ENCODE measurements at places on chromosomes 6 and 20.

DNA sequence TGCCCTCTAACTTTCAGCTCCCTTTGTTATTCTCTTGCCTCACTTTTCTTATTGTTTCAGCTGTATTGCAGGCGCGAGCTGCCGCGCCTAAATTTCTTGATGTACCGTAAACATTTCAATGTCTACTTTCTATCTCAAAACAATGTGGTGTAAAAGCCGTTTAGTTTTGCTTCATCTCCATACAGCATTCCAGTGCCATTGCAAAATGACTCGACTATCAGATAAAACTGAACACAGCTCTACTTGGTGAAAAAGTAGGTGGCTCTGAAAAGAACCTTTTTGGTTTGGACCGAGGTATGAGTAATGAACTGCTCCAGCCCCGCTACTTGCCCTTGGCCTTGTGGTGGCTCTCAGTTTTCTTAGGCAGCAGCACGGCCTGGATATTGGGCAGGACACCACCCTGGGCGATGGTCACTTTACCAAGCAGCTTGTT is 74.6 kb downstream of the OR2B2 start:
- no peak for DNase-seq

- DNase-seq: no peak
Measured at GRCh38 chr20:38864662-38865061, 59.2 kb downstream of the PPP1R16B start.

DNA sequence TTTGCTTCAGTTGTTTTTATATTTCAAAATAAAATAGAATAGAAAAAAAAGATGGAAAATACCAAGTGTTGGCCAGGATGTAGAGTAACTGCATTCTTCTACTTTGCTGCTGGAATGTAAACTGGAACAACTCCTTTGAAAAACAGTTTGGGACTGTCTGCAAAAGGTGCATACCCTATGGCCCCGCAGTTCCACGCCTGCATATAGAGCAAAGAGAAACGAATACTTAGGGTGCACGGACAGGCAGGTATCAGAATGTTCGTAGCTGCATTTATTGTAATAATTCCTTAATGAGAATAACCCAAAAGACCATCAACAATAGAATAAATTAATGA is 603 bp upstream of the RAB23 start:
- DNase-seq: no peak

DNA sequence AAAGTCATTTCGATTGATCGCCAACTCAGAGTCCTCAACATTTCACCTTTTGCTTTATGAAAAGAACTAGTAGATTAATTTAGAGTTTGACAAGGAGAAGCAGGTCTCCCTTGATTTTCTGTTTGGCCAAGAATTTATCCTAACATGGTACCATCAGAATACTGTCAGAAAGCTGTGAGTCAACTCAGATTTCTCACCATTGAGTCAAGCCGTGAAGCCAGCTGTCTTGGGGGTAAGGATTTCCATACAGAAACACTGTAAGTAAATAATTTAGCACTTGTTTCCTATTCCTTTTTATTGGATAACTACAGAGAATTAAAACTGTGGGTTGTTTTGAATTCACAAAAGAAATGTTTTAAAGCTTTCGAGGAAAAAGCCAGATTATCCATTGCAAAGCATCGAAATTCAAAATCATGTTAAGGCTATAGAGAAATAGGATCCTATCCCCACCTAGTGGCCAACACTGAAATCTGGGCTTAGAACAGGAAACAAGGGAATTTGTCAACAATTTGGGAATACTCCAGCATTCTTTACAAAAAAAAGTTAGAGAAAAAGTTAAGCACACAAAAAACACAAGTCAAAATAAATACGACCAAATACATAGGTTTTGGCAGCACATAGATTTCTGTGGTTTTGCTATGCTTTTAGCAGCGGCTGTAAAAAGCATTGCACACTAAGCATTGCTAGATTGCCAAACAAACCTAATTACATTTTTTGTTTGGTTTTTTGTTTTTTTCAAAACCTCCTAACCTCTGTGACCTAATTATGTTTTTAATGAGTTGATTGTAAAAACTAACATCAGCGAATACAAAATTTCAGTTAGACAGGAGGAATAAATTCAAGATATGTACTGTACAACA is 44.2 kb downstream of the COL11A2 start:
- no peak for DNase-seq

DNA sequence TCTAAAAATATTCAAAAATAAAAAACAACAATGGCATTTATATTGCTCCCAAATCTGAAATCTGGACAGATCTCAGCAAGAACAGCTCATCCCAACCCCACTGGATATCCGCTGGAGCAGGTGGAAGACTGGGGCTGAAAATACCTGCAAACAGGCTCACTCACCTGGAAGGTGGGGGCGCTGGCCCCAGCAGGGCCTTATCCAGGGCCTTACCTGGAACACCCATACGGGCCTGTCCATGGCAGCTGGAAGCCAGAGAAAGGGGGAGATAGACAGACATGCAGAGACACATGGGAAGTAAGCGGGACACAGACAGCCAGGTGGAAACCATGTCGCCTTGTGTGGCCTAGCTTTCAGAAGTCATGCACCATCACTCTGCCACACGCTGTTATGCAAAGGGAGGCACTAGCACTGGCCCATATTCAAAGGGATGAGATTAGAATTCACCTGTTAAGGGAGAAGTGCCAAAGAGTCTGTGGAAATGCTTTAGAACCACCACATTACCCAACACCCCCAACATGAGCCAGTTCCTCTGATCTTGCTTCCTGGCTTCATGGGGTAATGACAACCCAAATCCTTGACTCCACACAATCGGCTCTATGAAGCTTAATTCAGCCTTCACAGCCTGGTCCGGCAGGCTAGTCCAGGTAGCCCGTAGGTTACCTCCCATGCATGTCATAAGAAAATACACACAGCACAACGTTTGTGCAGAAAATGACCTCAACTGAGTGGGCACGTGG is 99.0 kb upstream of the CDYL start:
- no peak for DNase-seq

DNA sequence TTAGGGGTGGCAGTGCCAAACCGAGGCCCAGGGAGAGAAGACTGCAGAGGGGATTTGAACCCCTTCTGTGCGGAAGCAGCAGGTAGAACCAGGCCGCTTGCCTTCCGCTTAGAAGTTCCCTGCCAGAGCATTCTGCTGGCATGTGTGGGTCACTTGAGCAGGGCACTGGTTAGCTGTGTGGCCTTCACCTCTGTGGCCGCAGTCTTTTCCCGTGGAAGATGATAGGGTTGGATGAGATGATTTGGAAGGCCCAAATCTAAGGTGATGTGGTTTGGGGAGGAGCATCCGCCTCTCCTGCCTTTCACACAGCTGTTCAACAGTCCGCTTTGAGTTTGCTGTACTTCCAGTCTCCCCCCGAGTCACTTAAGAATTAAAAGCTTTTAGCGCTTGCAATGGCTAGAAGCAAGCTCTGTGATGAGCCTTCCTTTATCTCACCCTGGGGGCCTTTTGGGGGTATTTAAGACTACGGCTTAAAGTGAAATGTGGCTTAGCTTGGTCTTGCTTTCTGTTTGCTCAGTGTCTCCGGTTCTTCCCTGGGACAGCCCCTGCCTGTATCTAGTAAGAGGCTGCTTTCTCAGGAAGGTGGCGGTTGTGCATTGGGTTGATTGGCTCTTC is 743 bp downstream of the CMTR1 start:
- no peak for DNase-seq

GRCh38 chr6:166516251-166516884 is 70.1 kb downstream of the RAMACL start:
- no peak for DNase-seq

DNA sequence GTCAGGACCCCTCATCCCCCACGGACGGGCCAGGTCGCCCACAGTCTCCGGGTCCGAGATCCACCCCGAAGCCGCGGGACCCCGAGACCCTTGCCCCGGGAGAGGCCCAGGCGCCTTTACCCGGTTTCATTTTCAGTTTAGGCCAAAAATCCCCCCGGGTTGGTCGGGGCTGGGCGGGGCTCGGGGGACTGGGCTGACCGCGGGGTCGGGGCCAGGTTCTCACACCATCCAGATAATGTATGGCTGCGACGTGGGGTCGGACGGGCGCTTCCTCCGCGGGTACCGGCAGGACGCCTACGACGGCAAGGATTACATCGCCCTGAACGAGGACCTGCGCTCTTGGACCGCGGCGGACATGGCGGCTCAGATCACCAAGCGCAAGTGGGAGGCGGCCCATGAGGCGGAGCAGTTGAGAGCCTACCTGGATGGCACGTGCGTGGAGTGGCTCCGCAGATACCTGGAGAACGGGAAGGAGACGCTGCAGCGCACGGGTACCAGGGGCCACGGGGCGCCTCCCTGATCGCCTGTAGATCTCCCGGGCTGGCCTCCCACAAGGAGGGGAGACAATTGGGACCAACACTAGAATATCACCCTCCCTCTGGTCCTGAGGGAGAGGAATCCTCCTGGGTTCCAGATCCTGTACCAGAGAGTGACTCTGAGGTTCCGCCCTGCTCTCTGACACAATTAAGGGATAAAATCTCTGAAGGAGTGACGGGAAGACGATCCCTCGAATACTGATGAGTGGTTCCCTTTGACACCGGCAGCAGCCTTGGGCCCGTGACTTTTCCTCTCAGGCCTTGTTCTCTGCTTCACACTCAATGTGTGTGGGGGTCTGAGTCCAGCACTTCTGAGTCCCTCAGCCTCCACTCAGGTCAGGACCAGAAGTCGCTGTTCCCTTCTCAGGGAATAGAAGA is 978 bp downstream of the HLA-A start:
- no peak for DNase-seq

DNA sequence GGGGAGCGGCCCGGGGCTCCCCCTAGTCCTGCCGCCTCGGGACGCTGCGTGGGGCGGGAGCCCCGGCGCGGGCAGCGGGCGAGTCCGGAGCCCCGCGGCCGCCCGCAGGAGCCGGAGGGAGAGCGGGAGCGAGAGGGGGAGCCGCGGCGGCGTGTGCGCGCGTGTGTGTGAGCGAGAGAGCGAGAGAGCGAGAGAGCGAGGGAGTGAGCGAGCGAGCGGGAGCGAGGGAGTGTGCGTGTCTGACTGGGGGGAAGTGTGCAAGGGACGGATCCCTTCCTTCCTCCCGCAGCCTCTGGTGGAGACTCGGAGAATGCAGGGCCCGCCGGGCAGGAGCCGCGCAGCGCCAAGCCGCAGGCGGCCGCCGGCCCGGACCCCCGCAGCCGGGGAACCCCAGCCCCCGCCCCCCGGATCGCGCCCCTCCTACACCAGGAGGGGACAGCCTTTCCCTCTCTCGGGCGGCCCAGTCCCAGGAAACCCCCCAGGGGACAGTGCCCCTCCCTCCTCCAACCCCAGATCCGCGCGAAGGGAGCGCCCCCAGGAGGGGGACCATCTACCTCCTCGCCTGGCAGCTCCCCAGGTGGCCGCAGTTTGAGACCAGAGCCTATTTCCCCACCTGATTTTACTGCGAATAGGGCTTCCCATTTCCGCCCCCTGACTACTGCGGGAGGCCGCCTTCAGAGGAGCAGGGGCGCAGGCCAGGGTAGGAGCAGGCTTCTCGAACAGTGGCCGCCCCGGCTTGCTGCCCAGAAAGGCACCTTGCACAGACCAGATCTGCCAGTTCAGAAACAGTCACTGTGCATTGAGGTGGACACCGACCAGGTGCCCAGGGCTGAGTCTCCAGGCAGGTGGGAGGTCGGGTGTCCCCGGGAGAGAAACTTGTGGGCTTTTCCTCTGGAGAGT is at the start of gene CDH22:
Gene CDH22 (minus strand): TSS at position 241 of the 900 bp plus-strand sequence. CDS start 57,204 bp downstream, outside the sequence.
- DNase-seq: no peak

DNA sequence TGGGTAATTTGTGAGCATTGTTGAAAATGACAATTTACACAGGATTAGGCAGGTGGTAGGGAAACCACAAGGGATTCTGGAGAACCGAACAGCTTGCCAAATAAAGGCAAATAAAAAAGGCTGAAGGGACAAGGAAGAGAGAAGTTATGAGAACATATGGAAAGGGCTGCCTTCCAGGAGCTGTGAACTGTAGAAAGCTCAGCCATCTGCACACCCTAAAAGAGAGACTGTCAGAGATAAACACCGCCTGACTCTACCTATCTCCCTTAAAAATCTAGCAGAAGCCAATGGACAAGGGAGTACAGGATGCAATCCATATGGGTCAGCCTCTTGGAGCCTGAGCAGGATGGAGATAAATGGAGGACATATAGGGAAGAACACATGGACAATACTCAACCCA is 12.7 kb upstream of the SLC17A1 start:
- DNase-seq: no peak

DNA sequence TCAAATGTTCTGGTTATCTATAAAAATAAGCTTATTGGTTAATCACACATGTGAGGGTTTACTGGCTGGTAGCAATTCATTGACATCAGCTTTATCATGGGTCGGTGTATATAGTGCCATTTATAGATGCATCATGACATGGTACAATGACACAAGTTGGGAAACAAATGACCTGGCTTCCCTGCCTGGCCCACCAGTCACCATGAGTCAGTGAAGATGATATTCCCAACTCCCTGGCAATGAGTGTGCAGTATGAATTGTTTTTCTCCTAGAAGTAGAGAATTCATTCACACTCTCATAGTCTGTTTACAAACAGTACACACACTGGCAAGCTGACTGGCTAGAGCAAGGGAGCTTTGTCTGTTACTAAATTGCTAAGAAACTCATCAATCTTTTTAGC is 37.2 kb upstream of the CALHM6 start:
- DNase-seq: no peak

DNA sequence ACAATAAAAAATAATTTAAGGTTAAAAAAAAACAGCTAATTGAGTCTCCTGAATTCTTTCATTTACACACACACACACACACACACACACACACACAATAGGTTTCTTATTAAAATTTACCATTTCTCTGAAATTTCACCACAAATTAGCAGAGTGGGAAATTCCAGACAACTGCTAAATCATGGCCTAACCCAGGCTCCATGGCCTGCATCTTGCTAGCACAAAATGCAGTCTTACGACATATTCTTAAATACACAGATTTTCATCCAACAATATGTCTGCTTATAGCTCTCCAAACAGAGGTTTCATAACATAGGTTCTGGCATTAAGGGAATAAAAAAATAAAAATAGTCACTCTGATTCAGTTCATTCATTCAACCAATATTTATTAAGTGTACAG is 46.9 kb downstream of the SOD2 start:
- no peak for DNase-seq

- no peak for DNase-seq
Measured at GRCh38 chr20:5008759-5009158, 7.4 kb upstream of the SLC23A2 start.

DNA sequence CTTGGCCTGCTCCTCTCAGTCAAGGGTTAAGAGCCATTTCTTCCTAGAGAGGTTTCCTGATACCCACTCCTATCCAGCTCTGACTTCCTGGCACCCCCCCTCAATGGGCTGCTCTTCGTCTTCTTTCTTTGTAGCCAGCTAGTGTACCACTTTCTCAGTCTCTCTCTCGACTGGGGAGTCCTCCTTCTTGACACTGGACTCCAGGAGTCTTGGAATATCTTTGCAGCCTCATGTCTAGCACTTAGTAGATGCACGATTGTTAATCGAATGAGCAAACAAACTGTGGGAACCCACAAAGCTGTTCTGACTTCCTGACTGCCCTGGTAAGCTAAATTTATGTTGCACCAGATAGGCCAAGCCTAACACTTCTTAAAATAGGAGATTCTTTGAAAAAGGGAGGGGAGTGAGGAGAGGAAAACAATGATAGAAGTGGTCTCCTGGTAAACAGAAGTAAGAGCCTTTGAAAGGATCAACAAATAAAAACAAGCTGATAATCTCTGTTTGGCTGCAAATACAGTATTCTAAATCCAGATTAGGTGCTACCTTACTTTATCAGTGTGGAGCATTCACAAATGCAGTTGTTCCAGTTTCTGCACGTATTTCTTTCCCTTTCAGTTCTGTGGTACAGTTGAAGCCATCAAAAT is 160.1 kb upstream of the CITED2 start:
- DNase-seq: no peak
